Fibroblast of the aortic adventitia (primary cell): ENCODE measurements at places on chromosomes 7 and 10. TPM values are rescaled to one million over a fixed set of nuclear protein-coding genes. Genes with fewer than 3 reads are reported as not detected.

GRCh38 chr7:10780400-10780747 is 193.3 kb upstream of the PHF14 start:
- no peak for DNase-seq

DNA sequence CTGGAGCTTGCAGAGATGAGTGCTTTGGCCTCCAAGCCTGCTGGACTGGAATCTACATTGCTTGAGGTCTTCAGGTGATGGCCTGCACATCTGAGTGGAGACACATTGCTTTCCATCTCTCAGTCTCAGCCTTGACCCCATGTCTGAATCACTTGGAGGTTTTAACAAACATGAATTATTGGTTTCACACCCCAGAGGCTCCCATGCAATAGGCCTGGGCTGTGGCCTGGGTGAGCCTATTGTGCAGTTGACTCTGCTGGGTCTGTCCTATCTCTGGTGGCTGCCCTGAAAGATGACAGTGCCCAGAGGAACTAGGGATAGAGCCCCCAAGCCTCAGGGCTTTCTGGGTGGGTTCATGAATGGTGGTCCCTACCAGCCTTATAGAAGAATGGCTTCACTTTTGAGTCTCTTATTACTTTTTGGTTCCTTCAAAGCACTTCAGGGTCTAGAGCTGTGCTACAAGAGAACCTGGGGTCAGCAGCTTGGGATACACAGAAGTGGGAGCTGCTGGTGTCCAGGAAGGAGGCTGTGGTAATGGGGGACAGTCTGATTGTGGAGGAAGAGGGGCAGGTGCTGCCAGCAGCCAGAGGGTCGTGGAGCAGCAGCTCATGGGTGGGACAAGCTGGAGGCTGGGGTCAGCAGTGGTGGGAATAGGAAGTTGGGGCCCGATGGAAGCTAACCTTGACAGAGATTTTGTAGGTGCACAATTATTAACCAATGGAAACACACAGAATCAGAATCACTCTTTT is 5.5 kb downstream of the RAMP3 start:
- DNase-seq = no peak

- DNase-seq = peak; percentile 87
These were observed 50.9 kb downstream of the AASS start for GRCh38 chr7:122092964-122093797.

- no peak for DNase-seq
These were observed 39.0 kb downstream of the RAB11FIP2 start for GRCh38 chr10:118007773-118008172.

- no peak for DNase-seq
These were observed 25.7 kb upstream of the JAKMIP3 start for GRCh38 chr10:132040046-132040445.

- DNase-seq = no peak
These were observed 8.5 kb downstream of the CLIP2 start for GRCh38 chr7:74297516-74298233.

DNA sequence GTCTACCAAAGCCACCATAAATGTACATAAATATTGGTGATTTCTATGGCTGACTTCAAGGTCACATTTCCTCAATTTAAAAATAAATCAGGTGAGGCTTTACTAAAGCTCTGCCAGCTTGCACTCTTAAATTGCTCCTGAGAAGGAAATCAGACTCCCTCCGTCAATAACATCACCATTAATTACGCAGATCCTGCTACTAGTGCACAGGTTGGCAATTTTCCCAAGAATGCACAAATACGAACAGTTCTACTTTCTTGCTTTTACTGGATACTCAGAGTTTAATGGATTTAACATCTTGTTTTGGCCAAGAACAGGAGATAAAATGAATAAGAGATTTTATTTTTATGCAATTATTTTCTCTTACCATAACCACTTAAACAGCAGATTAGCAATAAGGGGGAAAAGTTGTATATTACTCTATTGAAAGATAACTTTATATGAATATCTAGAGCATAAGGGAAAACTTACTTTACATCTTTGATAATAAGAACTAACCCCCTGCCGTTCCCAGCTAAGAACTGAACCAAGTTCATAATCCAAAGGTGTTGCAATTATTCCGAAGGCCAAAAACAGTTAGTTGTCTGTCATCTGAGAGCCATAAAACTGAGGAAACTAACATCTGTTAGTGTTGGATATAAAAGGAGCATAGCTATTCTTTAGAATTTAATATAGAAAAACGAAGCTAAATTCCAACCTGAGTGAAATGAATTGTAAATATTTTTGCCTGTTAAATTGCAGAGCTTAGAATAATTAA is 140.5 kb downstream of the TWIST1 start:
- no peak for DNase-seq

DNA sequence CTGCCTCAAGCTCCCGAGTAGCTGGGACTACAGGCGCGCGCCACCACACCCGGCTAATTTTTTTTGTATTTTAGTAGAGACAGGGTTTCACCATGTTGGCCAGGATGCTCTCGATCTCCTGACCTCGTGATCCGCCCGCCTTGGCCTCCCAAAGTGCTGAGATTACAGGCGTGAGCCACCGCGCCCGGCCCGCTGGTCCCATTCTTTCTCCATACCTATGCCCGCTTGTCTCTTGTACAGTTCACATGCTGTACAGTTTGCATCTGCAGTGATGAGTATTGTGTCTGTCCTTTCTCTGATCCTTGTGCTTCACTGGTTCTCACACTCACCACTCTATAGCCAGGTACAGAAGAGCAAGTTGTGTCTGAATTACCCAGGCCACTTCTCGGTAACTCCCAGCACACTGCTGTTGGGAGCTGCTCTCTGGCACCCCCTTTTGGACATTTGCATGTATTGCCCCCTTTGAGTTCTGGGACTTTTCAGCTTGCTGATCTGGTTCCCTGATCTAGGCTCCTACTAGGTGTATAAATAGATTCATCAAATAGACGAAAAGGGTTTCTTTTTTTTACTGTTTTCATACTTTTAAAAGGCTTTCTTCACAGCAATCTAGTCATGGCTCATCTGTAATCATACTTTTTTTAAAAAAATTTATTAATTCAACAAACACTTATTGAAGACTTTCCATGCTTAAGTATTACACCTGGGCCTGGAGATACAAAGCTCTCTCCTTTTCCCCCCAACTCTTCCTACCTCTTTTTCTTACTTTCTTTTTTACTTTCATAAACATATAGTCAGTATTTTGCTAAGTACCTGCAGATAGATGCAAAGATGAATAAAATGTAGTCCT is 53.5 kb downstream of the AOAH start:
- peak; percentile 78 for DNase-seq

- peak; percentile 73 for DNase-seq
These were observed 311.9 kb downstream of the HGF start for GRCh38 chr7:81457852-81458522.

- DNase-seq = no peak
These were observed 100.9 kb downstream of the XRCC2 start for GRCh38 chr7:152574892-152575548.

DNA sequence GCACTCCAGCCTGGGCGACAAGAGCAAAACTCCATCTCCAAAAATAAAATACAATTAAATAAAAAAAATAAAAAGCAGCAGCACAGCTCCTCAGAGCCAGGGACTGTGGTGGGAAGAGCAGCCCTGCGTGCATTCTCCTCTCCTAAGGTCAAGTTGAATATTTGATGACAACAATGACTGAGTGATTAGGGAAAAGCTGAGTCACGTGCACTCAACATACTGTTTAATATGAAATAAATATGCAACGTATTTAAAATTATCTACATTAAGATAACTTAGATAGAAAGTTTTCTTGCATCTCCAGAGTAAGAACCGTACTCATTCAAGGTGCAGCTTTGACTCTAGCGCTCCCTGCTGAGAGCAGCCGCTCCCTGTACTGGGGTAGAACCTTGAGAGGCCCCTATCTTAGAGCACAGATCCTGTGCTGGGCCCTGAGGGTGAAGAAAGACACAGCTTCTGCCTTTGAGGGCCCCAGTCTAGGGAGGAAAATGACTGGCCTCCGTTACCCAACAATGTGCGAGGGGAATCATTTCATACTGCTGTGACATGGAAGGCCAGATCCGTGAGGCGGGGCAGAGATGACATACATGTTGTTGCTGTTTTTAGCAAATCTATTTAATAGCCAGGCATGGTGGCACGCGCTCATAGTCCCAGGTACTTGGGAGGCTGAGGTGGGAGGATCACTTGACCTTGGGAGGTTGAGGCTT is 81.1 kb downstream of the SVIL start:
- DNase-seq = no peak

GRCh38 chr10:11224792-11225416 is 207.2 kb downstream of the CELF2 start:
- no peak for DNase-seq

GRCh38 chr10:61028861-61029361 is 84.9 kb upstream of the RHOBTB1 start:
- peak; percentile 10 for DNase-seq

DNA sequence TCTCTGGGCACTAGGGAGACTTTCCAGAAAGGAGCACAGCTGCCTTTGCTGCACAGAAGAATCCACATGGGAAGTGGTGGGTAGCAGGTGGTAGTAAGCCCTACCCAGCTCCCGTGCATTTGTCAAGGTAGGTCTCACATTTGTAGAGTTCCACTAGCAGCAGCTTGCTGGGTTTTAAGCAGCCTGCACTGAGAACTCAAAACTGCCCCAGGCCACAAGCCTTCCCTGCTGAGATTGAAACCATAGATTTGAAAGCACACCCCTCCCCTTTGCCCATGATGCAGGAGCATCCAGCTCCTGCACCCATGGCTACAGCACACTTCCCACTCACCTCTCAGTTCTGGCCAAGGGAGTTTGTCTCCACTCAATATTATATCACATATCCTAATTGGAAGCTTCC is 604.5 kb upstream of the STEAP1 start:
- no peak for DNase-seq

- DNase-seq = no peak
These were observed 15.1 kb downstream of the ANTXRL start for GRCh38 chr10:46301721-46302479.

DNA sequence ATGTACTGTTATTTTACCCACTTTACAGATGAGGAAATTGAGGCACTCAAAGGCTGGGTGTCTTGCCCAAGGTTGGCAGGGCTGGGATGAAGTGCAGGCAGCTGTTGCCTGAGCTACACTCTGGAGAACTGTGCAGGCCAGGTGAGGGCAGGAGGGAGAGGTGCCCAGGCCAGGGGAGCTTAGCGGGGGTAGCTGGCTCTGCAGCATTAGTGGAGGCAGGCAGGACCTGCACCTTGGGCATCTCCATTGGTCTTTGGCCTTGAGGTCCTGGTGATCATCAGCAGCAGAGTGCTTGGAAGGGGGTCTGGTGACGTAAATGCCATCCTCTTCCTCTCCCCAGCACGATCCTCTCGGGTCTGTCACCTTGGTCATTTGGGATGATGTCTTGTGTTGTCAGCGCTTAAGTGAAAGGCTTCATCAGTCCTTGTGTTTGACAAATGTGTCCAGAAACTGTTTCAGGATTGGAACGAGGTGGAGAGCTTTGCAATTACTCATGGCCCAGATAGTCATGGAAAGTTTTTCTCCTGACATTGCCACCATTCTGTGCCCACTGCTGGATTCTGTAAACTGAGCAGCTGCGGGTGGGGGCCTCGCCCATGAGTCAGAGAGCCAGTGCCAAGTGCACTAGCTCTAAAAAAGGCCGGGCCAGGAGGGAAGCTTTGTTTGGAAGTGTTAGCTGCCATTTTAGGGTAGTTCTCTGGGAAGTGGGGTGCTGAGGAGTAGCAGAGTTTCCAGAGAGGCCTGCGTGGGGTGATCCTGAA is 47.6 kb downstream of the TSPAN15 start:
- no peak for DNase-seq

- peak; percentile 64 for DNase-seq
These were observed 10.4 kb downstream of the CHST3 start for GRCh38 chr10:71974489-71975021.

GRCh38 chr10:79077488-79078173 is 8.9 kb downstream of the ZMIZ1 start:
- DNase-seq = no peak

The FFAR4 gene
- total RNA-seq = not detected in 2 replicates

The TDRD1 gene
- total RNA-seq = 0.25 and 0.45 TPM in 2 replicates

The UPK3BL2 gene
- total RNA-seq = 0.27 TPM in 1 of 2 replicates, not detected in the other

The TMEM184A gene
- total RNA-seq = not detected in 2 replicates

The MLXIPL gene
- total RNA-seq = 0.72 and 2.0 TPM in 2 replicates

The TFR2 gene
- 0.08 and 1.2 TPM in 2 replicates for total RNA-seq

The CADPS2 gene
- total RNA-seq = 16.0 and 26.9 TPM in 2 replicates
